HEK293T (cell line): ENCODE measurements at places on chromosomes 11 and 22.

DNA sequence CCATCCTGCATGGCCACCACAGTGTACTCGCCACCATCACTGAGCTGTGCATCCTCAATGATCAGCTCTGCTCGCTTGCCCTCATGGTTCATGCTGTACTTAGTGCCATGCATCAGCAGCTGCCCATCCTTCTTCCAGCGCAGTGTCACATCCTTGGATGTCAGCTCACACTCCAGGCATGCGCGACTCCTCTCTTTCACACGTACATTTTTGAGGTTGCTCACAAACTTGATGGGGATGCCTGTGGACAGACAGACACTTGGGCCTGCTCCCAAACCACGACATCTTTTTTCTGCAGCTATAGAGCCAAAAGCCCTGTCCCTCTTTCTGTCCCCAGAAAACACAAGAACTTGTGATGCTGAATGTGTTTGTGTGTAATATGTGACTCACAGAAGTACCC is 10.5 kb downstream of the IGSF22 start:
- DNase-seq: no peak

DNA sequence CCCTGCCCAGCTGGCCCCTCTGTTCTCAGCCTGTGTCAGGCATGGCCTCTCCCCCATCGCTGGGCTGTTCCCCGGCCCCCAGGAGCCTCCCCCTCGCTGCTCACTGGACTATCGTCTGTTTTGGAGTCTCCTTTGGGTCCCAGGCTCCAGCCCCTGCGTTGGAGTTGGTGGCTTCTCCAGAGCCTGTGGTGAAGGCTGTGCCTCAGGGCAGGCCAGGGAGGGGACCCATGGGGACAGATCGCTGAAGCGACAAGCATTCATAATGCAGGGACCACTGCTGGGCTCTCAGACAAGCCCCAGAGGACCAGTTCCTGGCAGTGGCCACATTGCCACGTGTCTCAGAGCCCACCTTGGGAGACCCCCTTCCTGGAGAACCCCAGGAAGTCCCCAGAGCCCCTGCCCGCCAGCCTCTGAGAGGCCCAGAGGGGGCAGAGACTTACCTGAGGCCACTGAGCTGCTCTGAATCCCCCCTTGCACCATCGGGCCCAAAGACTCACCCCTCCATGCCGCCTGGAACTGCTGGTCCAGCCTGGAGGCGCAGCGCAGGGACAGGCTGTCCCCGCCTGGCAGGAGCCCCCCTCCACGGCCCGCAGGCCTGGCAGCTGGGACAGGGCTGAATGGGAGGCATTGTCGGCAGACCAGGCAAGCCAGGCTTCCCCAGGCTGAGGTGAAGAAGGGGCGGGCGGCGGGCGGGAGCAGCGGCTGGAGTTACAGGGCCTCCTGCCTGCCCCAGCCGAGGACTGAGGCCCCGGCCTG is at the start of gene CHADL:
Gene CHADL, minus strand, starts transcription at position 555 of the 756 bp plus-strand sequence. Its CDS starts 50 bp downstream, at position 505.
- no peak for DNase-seq

DNA sequence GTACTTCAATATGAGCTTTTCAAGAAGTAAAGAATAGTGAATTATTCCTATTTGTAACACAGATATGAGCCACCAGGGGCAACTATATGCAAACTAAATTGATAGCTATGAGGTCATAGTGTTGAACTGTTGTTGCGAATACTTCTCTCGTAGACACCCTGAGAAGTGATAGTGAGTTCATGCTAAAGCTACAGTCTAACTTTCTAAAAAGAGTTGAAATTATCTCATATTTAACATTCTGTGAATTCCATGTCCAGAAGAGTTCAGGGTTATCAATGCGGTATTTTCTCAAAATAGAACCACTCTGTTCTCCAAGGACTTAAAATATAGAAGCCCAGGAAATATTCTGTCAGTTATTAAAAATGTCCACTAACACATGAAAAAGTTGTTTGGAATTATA is 185.4 kb downstream of the AASDHPPT start:
- DNase-seq: no peak

GRCh38 chr11:119335655-119336543 is 1.6 kb downstream of the RNF26 start:
- DNase-seq: no peak

GRCh38 chr11:8545698-8546366 is 48.2 kb downstream of the STK33 start:
- no peak for DNase-seq

DNA sequence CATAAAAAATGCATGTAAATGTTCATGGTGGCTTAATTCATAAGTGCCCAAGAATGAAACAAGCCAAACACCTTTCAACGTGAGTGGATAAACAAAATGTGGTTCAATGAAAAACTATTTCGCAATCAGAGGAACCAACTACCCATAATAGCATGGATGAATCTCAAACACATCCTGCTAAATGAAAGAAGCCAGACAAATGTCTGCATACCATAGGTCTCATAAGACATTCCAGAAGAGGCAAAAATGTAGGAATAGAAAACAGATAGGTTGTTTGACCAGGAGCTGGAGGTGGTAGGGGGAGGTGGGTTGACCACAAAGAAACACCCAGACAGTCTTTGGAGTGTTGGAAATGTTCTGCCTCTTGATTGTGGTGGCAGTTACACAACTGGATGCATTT is 13.2 kb upstream of the OSBPL5 start:
- no peak for DNase-seq

DNA sequence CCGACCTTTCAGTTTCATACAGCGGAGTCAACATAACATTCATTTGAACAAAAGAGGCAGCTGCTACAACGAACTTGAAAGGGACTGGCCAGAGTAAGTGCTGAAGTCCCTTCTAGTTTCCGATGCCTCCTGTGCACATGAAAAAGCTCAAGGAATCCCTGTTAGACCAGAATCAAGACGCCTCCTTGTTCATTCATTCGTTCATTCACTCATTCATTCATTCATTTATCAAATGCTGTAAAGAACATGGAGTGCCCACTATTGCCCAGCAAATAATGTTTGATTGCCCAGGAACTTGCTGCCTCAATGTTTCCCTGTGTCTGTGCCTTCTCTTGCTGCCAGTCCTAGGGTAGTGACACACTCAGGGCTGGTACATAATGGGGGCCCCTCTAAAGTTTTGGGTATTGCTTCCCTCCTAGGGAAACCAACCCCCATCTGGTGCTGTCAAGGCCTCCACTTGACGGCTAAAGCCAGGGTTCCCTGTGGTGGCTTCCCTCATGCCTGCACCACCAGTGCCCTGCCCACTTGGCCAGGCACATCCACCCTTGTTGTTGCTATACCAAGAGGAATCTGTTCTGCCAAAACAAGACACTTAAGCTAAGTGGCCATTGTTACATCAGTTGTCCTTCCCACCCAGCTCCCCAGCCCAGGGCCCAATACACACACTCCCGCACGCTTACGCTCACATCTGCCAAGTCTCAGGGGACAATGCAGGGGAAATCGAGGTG is 3.8 kb downstream of the TMPRSS13 start:
- DNase-seq: no peak

- no peak for DNase-seq
Observed at GRCh38 chr22:49976439-49977175, 16.0 kb downstream of the PIM3 start.

DNA sequence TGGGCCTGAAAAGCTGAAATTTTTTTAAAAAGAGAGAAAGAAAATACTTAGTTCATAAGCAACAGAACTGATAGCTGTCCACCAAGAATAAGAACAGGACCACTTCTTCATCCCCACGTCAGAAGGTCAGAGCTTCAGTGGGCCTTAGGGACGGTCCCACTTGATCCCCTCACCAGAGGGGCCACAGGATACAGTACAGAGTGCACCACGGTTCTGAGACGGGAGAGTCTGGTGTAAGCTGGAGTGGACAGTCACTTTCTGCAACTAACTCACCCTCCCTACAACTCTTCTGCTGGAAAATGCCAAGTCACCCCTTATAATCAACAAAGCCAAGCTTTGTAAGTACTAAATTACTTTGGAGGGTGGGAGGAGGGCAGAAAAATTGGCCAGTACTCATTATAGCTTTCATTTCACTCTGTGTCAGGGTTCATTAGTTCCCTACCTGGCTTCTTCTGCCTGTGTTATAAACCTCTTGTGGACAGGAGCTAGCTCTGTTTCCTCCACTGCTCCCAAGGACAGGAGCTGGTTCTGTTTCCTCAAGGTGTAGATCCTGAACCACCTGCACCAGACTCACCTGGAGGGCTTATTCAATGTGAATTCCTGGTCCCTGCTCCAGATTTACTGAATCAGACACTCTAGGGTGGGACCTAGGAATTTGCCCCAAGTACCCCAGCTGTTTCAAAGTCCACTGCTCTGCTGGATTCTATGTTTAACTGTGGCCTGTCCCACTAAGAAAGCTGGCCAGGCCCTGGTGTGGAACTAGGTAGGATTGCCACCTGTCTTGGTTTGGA is 39.6 kb downstream of the SCGB1A1 start:
- DNase-seq: no peak

- DNase-seq: no peak
Observed at GRCh38 chr22:45429424-45429823, 15.9 kb downstream of the RIBC2 start.

DNA sequence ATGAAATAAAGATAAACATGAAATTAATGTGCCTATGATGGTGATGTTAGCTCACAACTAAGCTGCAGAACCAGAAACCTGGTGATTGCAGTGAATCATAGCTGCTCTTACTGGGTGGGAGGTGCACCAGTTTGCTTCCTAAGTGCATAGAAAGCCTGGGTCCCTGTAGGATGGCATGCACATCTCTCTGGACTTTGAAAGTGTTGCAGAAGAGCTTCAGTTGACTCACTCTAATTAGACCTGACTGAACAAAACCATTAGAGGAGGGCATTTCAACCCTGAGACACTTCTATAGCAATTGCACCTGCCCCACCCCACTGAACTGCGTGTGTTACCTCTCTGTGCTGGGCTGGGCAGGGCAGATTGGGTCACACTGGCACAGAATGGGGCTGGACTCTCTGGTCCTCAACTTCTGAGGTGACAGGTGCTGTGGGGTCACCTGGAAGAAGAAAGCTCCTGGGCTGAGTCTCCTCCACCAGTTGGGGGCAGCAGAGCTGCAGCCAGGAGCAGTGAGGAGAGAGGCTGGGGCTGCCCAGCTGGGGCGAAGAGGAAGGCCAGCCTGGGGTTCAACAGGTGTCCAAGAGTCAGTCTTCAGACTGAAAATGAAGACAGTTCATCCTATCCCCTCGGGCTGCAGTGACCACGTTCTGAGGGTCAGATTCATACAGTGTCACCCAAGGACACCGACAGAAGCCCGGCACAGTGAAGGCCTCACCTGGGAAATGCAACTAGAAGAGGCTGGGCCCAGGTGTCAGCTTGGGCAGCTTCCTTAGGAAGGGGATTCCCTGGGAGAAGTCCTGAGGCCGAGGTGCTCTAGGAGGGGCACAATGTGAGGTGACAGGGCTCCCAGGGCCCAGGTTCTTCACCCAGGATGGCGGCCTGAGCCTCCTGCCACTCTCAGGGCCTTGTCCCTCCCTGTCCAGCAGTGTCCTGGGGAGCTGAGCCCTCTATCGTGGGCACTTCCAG is 58.1 kb downstream of the GGTLC2 start:
- no peak for DNase-seq

DNA sequence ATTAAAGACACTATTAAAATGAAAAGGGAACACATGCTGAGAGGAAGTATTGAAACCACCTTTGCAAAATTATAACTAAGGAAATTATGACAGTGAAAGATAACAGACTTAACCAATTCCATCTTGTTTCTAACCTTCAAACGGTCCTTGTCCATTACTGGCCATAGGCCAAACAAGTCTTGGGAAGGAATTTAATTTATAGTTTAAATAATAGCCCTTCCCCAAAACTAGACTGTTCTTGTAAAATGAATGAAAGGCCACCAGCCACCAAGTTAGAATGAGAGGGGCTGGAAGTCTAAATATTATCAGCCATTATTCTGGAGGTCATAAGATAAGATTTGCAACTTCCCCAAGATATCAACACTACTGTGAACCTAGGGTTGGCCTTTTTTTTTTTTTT is 1.8 kb upstream of the TALDO1 start:
- DNase-seq: no peak

DNA sequence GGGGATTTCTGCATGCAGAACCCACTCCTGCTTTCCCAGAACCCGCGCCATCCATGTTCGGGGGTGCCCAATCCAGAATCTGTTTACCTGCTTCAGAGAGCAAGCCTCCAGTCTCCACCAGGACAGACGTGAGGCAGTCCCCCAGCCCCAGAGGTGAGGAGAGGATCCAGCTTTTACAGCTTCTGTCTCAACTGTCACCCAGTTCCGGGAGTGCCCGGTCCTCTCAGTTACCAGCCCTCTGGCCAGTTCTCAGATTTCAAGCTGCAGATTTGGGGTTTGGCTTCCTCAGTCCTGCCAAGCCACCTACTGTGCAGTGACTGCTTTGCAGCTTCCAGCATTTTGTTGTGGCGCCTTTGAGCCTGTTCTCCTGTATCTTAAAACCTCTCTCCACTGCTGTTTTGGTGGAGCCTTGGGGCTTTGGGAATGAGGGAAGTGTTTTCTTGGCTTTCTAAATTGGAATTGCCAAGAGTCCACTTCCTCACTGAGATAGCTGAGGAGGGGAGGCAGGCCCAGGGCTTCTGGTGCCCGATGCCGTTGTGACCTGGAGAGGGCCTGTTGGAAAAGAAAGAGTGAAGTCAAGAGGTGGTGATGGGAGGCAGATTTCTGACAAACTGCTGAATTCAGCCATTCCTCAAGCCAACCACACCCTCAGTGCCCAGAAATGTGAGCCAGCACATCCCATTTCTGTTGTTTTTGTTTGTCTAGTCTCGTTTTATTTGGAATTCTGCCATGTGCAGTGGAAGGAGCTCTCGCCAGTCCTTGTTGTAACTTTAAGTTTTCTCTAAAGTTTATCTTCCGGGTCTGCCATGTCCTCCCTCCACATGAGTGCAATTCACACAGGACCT is 513.4 kb downstream of the TBC1D22A start:
- DNase-seq: no peak

DNA sequence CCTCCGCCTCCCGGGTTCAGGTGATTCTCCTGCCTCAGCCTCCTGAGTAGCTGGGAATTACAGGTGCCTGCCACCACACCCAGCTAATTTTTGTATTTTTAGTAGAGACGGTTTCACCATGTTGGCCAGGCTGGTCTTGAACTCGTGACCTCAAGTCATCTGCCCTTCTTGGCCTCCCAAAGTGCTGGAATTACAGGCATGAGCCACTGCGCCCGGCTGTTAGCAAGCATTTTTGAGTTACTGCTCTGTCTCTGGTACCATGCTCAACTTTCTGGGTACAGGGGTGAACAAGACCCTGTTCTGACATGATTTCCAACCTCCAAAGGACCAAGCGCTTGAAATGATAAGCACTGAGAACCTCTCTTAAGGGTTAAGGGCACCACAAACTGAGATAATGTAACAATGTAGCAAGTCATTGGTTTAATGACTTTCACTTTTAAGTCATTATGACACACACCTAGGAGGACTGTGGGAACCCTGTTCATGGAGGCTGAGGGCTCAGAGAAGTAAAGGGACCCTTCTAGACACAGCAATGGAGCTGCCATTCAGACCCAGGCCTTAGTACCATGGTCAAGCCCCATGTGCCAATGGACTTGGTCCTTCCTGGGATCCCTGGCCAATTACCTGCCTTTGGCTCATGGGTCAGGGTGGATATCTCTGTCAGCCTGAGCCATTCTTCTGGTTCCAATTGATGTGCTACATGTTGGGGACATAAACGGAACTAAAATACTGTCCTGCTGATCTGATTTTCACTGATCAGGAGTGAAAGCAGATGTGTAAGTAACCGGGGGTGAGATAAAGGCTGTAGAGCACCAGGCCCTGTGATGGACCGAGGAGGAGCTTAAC is 11.6 kb downstream of the SLC3A2 start:
- no peak for DNase-seq

- DNase-seq: peak; percentile 90
Observed at GRCh38 chr11:95231127-95231880, at the start of gene SESN3. Gene SESN3 (minus strand): TSS chr11:95231202. CDS start chr11:95230860, 342 bp downstream.

GRCh38 chr11:78370406-78371172 is 47.0 kb downstream of the GAB2 start:
- DNase-seq: no peak

GRCh38 chr11:126956635-126957034 is 43.9 kb downstream of the KIRREL3 start:
- DNase-seq: no peak

GRCh38 chr11:118574636-118575035 is 2.4 kb downstream of the ARCN1 start:
- DNase-seq: no peak
